ENCODE measurements at places on chromosomes 5 and 9. TPM values are rescaled to one million over a fixed set of nuclear protein-coding genes. Genes with fewer than 3 reads are reported as not detected.

DNA sequence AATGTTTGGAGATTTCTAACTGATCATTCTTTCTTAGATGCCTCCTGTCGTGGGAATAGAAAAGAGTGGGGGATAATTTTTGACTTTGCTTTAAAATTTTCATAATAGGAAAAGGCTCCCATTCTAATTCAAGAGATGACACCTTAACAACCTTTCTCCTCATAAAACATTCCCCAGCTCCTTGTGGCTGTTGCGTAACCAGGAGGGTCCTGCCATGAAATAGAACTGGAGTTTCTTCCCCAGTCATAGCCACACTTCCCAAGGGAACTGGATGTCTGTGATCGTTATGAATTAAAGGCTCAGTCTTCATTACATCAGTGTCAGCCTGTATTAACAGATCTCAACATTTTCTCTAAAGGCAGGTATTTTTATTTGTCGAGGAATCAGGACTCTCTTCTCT lies 119.9 kb upstream of the DAP start:
- DNase-seq: no peak

DNA sequence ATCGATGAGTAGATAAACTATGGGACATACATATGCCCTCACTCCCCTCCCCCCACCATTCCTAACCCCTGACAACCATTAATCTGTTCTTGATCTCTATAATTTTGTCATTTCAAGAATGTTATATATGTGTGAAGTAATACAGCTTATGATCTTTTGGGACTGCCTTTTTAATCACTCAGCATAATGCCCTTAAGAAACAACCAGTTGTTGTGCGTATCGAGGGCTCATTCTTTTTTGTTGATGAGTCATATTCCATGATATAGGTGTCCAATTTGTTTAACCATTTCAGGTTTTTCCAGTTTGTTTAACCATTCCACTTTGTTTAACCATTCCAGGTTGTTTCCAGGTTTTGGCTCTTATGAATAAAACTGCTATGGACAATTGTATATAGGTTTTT lies 75.6 kb downstream of the ARHGEF28 start:
- no peak for DNase-seq

DNA sequence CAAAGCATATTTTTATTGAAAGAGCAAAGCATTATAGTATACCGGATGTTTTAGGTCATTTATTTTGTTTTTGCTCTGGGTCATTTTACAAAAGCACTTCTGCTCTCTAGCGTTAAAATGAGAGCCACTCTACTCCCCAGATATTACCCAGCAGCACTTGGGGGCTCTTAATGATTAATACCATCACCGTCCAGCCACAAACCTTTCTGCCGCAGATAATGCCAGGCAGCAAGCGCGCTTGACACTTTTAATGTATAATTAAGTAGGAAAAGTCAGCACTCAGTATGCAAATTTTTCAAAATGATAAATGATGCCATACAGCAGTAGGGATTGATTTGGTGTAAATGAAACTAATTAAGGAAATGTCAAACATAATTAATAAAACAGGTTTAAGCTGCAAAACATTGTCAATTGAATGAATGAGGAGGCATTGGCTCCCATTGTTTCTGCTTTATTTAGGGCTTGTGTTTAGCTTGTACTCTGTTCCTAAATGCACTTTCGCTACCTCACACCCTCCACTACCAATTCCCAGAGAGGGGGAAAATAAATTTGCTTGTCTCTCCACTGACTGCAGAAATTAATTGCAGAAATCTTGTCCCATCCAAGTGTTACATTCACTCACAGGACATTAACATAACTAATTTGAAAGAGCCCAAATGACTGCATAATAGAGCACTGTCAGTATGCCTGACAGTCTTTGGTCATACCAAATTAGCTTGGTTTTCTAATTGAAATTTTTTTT lies 358.8 kb upstream of the ARRDC3 start:
- no peak for DNase-seq

PCDHB10 gene
- total RNA-seq: not detected

DNA sequence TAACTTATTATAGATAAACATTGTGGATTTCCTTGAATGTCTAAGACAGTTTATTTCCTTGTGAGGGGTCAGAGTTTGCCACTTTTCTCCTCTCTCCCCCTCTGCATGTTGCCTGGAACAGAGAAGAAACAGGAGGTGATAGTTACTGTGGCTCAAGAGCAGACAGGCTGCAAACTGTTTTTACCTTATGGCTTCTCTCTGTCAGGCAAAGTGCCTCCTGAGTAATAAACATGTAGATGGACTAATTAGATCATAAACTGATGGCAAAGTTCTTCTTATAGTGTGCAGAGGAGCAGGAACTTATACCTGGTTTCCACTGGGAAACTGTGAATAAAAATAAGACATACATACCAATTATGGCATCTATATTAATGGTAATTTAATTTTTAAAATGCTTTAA lies 133.1 kb upstream of the CDH12 start:
- DNase-seq: no peak

DNA sequence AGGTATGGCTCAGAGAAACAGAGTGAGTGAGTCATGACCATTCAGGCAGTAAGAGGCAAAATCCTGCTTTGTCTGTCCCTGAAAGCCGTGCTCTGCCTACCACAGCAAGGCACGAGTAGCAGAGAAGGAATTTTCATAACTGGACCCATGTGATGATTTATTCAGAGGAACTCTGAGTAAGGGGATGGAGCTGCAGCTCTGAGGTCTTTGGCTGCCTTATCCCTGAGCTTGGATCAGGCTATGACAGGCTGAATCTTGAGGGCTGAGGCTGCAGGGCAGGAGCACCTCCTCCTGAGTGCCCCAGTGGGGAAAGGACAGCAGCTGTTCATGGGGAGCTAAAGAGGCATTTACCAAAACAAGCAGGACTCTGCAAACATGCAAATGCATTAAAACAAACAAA lies 183.4 kb downstream of the PAPPA start:
- no peak for DNase-seq

- DNase-seq: no peak
Measured at GRCh38 chr9:121608168-121608853, 43.1 kb upstream of the DAB2IP start.
